ENCODE measurements at places on chromosomes 6 and 20.

- DNase-seq = no peak
Observed at GRCh38 chr6:45727228-45727627, 288.4 kb downstream of the CLIC5 start.

- DNase-seq = no peak
Observed at GRCh38 chr6:125195526-125195925, 42.0 kb downstream of the TPD52L1 start.

DNA sequence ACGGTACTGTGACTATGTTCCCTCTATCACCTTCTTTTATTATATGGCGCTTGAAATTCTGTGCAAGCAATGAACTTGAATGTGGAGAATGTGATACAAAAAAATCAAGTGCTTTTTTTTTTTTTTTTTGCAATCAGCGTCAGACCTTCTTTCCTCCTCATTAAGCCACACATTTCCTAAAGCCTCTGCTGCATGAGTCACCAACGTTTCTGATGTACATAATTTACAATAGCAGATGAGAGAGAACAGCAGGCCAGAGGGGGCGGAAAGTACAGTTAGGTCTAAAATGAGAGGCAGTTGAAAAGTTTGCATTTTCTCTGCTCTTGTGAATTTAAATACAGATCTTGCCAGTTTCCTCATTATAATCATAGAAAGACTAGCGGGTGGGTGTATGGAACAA, 114.6 kb upstream of the RIPOR2 start:
- peak; percentile 99 for DNase-seq

DNA sequence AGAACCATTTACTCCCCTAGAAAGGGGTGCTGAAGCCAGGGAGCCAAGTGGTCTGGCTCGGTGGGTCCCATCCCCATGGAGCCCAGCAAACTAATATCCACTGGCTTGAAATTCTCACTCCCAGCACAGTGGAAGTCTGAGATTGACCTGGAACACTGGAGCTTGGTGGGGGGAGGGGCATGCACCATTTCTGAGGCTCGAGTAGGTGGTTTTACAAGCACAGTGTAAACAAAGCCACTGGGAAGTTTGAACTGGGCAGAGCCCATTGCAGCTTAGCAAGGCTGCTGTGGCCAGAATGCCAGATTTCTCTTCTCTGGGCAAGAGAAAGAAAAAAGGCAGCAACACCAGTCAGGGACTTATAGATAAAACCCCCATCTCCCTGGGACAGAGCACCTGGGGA, 855.8 kb upstream of the CITED2 start:
- no peak for DNase-seq

- no peak for DNase-seq
Observed at GRCh38 chr6:85186546-85187175, 263.2 kb upstream of the NT5E start.

DNA sequence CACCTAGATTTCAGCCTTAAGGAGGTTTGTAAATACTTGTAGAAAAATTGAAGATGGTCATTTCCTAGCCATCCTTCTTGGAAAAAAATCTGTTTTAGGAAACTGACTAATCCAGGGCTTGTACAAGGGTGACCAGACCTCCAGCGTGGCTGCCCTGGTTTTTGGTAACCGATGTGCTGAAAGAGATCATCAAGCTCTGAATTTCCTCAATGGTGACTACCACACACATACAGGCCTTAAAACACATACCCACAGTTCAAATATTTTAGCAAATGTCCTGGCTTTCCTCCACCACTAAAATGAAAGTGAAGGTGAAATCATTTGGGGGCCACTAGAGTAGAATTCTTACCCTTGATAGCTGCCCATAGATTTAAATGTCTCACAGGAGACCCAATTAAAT, 215.3 kb upstream of the SUPT3H start:
- DNase-seq = no peak

GRCh38 chr6:168331058-168331457, 11.5 kb upstream of the DACT2 start:
- no peak for DNase-seq

DNA sequence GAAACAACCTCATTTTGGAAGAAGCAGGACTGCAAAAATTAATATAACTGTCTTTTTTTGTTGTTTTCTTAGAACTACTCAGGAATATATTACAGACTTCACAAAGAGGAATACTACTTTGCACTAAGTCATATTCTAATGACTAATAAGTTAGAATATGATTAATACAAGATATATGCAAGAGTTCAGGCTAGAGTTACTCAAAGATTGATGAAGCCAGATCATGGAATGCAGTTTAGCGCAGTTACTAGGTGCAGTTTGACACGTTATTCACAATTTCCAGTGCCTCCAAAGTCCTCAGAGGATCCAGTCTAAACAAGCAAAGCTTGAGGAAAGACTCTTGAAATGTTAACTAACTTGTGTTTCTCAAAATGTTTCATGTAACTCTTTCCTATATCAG, 1.2 kb upstream of the MYCT1 start:
- no peak for DNase-seq

DNA sequence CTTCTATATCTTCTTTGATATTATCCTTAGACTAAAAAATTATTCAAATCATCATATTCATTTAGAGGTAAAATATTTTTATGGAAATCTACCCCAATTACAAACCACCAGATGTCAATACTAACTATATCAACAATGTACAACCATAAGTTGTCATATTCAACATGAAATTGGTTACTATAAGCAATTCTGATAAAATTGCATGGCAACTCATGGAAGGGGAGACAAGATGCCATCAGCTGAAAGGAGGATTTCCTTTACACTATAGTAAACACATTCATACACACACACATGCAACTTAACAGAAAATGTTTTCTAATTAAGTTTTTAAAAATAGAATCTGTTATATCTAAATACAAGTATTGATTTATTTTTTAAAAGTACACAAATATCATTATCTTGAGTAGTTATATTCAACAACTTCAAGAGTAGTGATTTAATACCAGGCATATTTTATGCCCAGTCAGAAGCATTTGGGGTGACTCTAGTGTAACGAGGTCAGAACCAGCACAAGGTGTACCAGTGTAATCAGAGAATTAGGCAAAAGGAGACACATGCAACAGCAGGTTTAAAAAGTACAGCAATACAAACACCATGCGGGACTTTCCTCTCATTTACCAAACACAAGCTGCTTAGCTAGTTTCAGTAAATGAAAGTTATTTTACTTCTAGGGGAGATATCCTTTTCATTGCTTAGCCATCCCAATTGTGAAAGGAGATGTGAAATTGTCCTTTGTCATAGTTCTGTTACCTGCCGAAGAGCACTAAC, 1.0 kb downstream of the FILIP1 start:
- no peak for DNase-seq

DNA sequence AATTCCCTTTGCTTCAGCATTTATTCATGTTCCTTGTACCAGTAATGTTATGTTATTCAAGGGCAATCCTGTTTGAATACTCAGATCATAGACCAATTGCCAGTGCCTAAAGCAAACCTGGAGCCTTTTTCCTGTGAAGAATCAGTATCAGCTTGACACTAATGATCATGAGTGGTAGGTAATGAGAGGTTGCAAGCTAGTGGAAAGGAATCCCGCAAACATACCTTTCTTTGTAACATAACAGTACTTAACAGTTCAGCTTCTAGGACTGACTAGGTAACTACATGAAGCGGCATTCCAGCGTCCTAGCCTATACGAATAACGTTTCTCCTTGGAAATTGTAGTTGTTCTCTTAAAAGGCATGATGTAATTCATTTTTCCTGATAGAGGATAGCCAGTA, 253.7 kb downstream of the TMEM242 start:
- DNase-seq = no peak
